ENCODE measurements at places on chromosomes 3 and 15. TPM values are rescaled to one million over a fixed set of nuclear protein-coding genes. Genes with fewer than 3 reads are reported as not detected.
A peak's percentile ranks its signal among the peaks of the same experiment; 100 is the strongest.

MYH15 gene
- 0.28 TPM for total RNA-seq

NRROS gene
- total RNA-seq: not detected

NR2F2 gene
- total RNA-seq: 28.1 TPM

SCG5 gene
- total RNA-seq: 8.3 TPM

LAMB2 gene
- 213 TPM for total RNA-seq

SLC51A gene
- total RNA-seq: not detected

CCR3 gene
- not detected for total RNA-seq

DNA sequence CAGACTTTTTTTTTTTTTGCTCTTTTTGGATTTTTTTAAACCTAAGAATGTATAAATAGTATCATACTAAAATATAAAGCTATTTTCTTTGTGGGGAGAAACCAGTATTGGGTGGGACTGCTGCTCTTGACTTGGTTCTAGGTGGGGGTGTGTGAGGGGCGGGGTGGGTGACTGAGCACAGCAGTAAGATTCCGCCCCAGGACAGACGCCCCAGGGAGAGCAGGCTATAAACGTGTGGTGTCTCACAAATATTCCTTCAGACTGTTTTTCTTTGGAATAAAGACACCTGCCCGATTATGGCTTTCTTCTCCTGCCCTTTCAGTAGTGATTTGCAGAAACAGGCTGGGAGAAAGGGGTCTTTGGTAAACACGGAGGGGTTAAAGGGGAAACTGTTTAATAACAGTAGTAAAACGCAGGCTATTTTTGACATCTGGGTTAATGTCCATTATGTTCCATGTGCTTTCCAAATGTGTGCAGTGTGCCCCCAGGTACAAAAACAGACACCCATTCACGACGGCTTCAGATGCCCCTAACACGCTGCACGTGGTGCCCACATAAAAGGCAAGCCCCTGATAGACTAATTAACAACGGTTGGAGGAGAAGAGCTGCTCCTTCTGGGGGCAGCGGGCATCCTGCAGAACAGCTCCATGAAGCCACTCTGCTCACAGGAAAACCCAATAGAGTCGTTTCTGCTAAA lies 28.6 kb upstream of the WNT5A start:
- DNase-seq: no peak

DNA sequence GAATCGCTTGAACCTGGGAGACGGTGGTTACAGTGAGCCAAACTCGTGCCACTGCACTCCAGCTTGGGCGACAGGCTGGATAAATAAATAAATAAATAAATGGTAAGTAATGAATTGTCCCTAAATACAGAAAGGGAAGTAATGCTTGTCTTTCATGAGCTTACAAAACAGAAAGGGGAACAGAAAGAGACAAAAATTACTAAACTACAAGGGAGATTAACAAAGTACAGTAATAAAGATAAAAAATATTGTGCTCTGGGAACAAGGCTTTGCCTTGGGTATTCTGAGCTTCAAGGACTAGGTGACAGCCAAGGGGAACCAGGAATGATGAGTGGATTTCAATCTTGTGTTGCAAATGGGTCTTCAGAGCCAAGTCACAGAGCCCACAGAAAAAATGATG lies 9.2 kb upstream of the HLTF start:
- DNase-seq: no peak

- DNase-seq: no peak
Observed at GRCh38 chr3:139291276-139292051, 52.4 kb upstream of the MRPS22 start.

GRCh38 chr3:98612587-98612986 lies 19.2 kb upstream of the CPOX start:
- DNase-seq: no peak

GRCh38 chr3:157099326-157100095 lies 60.4 kb downstream of the CCNL1 start:
- DNase-seq: peak; percentile 47

DNA sequence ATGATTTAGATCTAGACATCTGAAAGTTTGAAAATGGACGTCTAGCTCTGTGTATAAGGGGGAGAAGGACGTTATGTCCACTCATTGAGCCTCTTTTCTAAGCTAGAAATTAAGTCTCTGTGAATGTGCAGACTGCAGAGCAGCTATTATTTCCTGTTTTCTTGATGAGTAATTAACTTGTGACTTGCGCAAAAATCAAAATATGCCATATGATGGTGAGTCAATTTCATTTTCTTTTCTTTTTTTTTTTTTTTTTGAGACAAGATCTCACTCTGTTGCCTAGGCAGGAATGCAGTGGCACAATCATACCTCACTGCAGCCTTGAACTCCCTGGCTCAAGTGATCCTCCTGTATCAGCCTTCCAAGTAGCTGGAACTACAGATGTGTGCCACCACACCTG lies 14.1 kb downstream of the LACTB start:
- peak; percentile 90 for DNase-seq

DNA sequence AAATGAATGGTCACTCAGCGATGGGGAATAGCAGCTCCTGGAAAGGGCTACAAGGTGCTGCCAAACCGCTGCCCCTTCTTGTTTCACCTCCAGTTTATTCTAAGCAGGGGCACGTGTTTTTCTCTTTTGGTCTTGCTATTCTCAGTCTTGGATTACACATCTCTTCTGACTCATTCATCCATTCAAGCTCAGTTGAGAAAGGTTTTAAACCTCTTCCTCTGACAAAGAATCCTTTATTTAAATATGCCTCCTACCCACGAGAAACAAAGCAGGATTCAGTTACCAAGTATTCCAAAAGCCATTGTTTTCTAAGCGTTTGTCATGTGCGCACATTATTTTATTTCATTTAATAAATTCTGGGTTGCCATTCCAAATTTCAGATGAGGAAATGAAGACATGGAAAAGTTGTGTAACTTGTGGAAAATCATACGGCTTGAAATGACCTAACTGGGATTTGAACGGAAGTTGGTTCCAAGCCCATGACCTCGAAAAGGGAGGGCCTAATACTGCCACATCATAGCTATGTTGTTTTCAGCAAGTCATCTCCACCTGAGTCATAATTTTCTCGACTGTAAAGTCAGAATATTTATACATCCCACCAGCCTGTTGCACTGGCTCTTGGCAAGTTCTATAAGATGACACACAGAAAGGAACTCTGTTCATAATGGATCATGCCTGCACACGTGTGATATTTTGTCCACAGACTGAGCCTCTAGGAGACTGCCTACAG lies 292.0 kb upstream of the SLCO3A1 start:
- DNase-seq: peak; percentile 98

GRCh38 chr3:39294446-39295183 lies 14.8 kb upstream of the CX3CR1 start:
- DNase-seq: no peak

DNA sequence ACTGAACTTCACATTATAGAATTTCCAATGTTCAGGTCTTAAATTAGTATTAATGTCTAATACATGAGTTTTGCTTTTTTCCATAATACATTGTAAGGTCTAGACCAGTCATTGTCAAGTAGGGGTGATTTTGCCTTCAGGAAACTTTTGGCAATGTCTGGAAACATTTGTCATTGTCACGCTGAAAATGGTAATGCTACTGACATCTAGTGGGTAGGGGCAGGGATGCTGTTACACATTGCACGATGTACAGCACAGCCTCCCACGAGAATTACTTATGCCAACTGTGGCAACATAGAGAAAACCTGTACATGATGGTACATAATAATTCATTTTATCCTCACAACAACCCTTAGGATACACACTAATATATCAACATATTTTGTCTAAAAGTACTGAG lies 384.1 kb downstream of the CADM2 start:
- no peak for DNase-seq

- no peak for DNase-seq
Observed at GRCh38 chr3:152229692-152230091, 39.0 kb upstream of the MBNL1 start.

- DNase-seq: no peak
Observed at GRCh38 chr3:114057011-114057347, 442 bp downstream of the QTRT2 start.

GRCh38 chr3:193236599-193236998 lies 4.4 kb upstream of the PLAAT1 start:
- DNase-seq: no peak

DNA sequence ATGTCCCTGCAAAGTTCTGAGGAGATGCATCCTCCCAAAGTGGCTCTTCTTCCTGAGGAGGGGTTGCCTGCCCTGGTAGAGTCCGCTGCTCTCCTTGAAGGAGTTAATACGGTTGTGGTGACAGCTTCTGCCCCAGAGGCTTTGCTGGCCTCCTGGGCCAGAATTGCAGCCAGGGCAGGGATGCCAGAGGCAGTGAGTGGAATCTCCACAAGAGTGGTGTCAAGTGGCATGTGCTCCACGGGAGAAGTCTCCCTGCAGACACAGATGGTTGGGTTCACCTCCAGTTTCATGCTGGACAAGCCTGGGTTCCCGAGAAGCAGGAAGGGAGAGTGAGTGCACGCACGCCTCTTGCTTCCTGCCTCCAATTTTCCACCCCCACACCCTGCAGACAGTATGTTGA lies 105.5 kb downstream of the SLC25A26 start:
- no peak for DNase-seq

DNA sequence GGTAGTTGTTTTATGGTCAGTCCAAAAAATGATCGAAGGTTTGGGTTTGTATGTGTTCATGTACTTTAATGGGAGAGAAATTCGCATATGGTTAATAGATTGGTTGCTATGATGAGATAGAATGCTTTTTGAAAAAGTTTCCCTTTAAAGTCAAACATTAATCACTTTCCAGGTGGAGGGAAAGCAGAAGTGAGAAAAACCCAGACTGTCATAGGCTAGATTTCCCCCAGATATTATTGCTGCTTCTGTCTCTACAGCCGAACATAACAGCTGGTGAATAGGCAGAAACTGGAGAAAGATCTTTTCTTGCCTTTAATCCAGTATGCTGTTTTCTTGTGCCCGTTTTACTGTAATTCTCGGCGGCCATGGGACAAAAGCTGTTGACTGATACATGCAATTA lies 287.6 kb downstream of the SOX2 start:
- no peak for DNase-seq

DNA sequence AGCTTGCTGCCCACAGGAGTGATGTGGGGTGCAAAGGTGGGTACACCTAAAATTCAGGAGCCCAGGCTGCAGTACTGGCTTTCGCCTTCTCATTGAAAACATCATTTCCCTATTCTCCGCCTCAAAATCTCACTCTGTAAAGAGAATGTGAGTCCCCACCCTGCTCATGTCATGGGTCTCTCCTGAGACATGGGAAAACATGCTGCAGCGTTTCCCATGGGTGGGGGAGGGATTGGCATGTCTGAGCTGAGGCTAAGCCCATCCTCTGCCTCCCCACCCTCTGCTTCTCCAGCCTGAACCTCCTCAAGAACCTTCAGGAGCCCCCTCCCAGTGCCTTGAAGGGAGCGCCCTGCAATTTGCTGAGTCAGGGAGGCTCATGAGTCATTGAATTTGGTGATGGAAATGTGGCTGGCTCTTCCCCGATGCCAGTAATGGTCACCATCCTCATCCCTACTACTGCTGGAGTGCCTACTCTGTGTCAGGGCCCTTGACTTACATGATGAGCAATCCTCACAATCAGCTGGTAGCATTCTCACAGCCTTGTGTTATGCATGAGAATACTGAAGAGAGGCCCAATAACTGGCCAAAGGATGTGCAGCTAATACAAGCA lies 28.8 kb downstream of the WNT5A start:
- DNase-seq: no peak

- no peak for DNase-seq
Observed at GRCh38 chr3:66038384-66038725, 363 bp downstream of the MAGI1 start.

- peak; percentile 81 for DNase-seq
Observed at GRCh38 chr3:11335056-11335608, 62.9 kb downstream of the ATG7 start.

DNA sequence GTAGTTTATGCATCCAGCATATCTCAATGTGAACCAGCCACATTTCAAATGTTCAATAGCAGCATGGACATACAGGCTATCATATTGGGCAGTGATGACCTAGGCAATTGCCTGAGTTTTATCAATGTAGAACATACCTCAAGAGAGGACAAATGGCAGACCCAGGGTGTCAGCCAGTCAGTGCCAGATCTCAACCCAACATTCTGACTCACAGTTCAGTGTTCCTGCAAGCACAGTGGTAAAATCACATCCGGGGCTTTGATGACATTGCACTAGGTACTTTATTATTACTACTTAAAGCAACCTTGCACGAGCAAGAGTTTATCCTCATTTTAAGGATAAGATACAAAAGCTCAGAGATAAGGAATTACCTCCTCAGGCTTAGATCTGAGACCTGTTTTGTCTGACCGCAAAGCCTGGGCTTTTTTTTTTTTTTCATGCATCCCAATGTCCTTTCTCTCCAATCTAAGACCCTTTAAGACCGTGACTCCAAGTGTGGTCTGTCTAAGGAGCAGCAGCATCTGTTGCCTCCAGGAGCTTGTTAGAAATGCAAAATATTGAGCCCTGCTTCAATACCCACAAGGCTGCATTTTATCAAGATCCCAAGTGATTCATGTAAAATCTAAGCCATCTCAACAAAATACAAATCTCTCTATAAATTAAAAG lies 60.1 kb downstream of the SLC12A1 start:
- no peak for DNase-seq

DNA sequence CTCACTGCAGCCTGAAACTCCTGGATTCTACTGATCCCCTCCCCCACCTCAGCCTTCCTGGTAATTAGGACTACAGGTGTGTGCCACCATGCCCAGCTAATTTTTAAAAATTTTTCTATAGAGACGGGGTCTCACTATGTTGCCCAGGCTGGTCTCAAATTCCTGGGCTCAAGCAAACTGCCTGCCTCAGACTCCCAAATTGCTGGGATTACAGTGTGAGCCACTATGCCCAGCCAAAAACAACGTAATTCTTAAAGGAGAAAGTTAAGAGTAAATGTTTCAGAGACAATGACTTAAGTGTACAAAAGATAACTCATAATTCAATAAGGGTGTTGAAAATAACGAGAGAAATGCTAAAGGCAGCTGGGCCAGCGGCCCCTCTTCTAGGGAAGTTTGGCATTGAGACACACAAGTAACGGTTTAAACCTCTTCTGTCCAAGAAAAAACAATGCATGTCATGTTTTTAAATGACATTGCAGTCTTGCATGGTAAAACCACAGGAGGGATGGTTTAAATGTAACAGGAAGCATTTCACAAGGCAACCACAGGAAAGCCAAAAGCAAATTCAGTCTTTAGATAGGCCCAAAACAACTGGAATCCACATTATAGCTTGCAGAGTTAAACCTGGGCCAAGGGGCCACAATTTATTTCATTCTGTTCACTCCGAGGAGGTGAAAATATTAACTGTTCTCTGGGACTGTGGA lies 5.1 kb downstream of the PROK2 start:
- DNase-seq: no peak

DNA sequence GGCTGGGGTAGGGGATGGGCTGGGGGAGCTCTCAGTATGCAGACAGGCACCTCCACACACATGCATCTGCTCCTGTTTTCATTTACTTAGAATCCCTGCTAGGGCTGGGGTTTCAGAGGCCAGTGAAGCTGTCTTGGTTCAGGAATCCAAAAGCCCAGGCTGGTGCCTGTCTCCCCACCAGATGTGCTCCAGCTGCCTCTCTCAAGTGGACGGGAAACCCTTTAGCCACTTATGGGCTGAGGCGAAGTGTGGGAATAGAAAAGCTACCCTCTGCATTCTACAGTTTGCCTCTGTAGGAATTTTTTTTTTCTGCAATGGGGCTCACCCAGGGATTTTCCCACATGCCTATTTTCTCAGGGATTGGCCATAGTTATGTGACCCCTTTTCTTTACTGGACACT lies 72.5 kb downstream of the ATP2B2 start:
- peak; percentile 21 for DNase-seq
